SHP77 treated with DMSO at 0.1 percent for 48 hours (cell line): ENCODE measurements at places on chromosomes 13 and 19.

GRCh38 chr19:55082020-55082851 is 6.6 kb downstream of the EPS8L1 start:
- DNase-seq: no peak

DNA sequence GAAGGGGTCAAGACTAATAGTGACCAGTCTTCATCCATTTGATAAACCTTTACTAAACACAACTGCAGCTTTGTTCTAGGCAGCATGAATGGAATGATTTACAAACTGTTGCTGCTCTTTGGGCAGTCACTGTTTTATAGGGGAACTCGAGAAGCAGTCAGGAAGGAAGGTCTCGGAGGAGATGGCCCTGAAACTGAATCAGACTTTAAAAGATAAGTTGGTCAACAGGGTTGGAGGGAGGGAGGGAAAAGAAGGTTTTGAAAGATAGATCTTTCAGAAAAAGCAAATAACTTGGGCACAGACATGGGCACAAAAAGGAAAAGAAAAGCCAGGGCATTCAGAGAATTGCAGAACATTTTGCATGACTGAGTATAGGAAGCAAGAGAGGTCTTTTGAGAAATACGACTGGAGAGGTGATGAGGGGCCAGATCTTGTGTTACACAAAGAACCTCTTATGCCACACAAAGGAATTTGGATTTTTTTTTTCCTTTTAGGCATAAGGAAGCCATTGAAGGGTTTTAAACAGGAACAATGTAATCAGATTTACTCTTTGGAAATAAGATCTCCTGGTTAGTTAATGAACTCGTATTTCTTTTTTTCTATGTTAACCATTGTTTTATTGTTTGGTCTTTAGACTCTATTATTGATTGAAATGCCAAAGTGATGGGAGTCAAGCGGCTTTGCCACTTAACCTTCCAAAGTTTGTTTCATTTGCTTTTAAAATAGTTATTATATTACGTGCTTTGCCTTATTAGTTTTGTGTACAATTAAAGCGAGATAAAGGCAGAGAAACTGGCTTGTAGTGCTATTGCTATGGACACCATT is 37.5 kb upstream of the SACS start:
- no peak for DNase-seq

DNA sequence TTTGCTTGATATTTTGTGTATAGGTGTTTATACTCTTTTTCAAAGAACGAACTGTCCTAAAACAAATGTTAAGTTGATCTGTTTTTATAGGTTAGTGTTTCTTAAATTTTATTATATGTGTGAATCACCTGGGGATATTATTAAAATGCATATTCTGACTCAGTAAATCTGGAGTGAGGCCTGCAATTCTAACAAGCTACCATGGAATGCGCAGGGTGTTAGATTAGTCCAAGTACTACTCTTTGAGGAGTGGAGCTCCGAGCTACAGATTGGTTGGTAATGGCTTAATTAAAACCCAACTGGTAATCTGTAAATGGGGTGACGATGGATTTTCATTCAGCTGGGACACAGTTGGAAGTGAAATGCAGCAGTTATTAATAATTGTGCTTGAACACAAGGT is 214.1 kb upstream of the UFM1 start:
- no peak for DNase-seq

GRCh38 chr13:73090116-73090822 is 31.5 kb downstream of the KLF5 start:
- peak; percentile 7 for DNase-seq
